ENCODE measurements at places on chromosomes 16 and 17. TPM values are rescaled to one million over a fixed set of nuclear protein-coding genes. Genes with fewer than 3 reads are reported as not detected.

The KCNJ2 gene
- 25.0 TPM for total RNA-seq

The VASN gene
- total RNA-seq, result 0.22 TPM

The STX1B gene
- total RNA-seq, result 0.27 TPM

The KRT32 gene
- not detected for total RNA-seq

The P2RX5 gene
- total RNA-seq, result 1.7 TPM

The HSD17B1 gene
- total RNA-seq, result 0.57 TPM

The OR2C1 gene
- total RNA-seq, result not detected

The PHB1 gene
- total RNA-seq, result 121 TPM

The PIMREG gene
- 23.3 TPM for total RNA-seq

The PIK3R6 gene
- not detected for total RNA-seq

The ESRP2 gene
- 0.53 TPM for total RNA-seq

The GRB7 gene
- total RNA-seq, result 0.07 TPM

The NETO2 gene
- 74.2 TPM for total RNA-seq

The SDR42E2 gene
- 0.07 TPM for total RNA-seq

The DNASE1L2 gene
- 0.36 TPM for total RNA-seq

The KRTAP4-6 gene
- not detected for total RNA-seq

The HOXB8 gene
- total RNA-seq, result 2.9 TPM

The GNG13 gene
- not detected for total RNA-seq

The SAMD14 gene
- total RNA-seq, result 3.1 TPM

The CSH2 gene
- not detected for total RNA-seq

The HCRT gene
- total RNA-seq, result not detected

The NPIPA2 gene
- total RNA-seq, result 0.40 TPM

The CBLN1 gene
- 0.22 TPM for total RNA-seq

The GSG1L gene
- total RNA-seq, result not detected

The CCL4 gene
- not detected for total RNA-seq

The PYY gene
- total RNA-seq, result not detected

The CACNB1 gene
- total RNA-seq, result 2.0 TPM

The MILR1 gene
- 40.3 TPM for total RNA-seq

The HOXB13 gene
- 0.07 TPM for total RNA-seq

The ADCY7 gene
- 9.4 TPM for total RNA-seq

The XYLT2 gene
- total RNA-seq, result 21.5 TPM

The KRT15 gene
- total RNA-seq, result 2.1 TPM

The RHOT2 gene
- total RNA-seq, result 42.6 TPM

The ATP1B2 gene
- not detected for total RNA-seq

The KRT27 gene
- total RNA-seq, result not detected

The KCNJ18 gene
- not detected for total RNA-seq

The GRAP gene
- 15.5 TPM for total RNA-seq

The LGALS9B gene
- not detected for total RNA-seq

The TNK1 gene
- 0.27 TPM for total RNA-seq

The KCNH4 gene
- under 0.01 TPM for total RNA-seq
